Lung microvascular endothelial cell (primary cell): ENCODE measurements at places on chromosomes 12 and 14. TPM values are rescaled to one million over a fixed set of nuclear protein-coding genes. Genes with fewer than 3 reads are reported as not detected.
A peak's percentile ranks its signal among the peaks of the same experiment; 100 is the strongest.

Gene LRCOL1
- 1.3 and 2.2 TPM in 2 replicates for total RNA-seq

Gene TPPP2
- not detected in 2 replicates for total RNA-seq

- DNase-seq, result no peak
Observed at GRCh38 chr12:97813301-97813700, 350.7 kb downstream of the RMST start.

DNA sequence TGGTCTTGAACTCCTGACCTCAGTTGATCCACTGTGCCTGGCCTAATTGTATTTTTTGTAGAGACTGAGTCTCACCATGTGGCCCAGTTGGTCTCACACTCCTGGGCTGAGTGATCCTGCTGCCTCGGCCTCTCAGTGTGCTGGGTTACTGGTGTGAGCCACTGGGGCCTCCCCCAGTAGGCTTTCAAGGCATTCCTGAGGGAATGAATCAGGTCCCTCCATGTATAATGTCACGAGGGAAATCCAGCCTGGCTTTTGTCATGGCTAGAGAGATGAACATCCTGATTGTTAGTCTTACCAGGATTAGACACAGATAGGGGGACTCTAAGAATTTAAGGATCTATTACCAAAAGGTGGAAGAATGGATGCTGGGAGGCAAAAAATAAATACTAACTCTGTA lies 51.9 kb downstream of the CPSF2 start:
- no peak for DNase-seq

Gene BMAL2
- 22.2 and 22.8 TPM in 2 replicates for total RNA-seq

- DNase-seq, result no peak
Observed at GRCh38 chr12:113146999-113147398, 2.5 kb upstream of the CFAP73 start.

Gene OR6S1
- total RNA-seq, result not detected in 2 replicates

DNA sequence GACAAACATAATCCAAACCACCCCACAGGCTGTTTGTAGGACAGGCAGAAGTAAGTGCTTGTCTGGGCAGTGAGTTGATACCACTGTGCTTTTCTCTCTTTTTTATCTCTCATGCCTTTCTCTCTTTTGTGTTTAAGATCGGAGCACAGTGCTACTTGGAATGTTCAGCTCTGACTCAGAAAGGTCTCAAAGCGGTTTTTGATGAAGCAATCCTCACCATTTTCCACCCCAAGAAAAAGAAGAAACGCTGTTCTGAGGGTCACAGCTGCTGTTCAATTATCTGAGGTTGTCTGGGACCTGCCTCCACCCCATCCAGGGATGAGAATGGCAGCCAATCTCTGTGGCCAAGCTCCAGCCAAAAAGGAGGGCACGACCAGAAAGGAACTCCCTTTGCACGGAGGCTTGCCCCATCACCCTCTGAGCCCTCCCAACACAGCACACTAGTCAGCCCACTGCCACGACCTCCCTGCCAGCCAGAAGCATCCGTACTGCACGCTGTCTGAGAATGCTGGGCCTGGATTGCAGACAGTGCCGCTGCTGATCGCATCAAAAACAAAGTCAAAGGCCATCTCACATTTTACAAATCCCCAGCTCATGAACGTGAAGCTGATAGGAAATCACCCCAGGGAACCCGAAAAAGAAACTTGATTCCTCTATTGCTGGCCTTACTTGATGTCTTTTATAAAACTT lies 27.8 kb downstream of the GPHB5 start:
- DNase-seq, result no peak

- no peak for DNase-seq
Observed at GRCh38 chr14:99382071-99382470, 98.6 kb downstream of the SETD3 start.

DNA sequence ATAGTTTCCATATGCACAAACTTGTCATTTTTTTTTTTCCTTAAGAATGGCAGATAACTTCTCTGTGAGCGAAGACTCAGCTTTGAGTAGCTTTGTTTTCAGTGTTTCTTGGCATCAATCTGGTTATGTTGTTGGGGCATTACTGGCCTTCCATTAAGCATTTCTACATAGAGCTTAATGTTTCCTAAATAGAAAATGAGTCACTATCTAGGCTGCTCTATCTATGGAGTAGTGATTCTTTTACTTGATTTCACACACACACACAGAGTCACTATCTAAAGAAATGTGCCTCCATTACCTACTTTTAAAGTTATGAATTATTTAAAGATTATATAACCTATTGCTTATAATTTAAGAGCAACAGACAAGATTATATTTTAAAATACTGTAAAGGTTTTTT lies 53.9 kb downstream of the TMEM260 start:
- DNase-seq, result no peak

GRCh38 chr14:51653775-51654532 lies 2.2 kb downstream of the FRMD6 start:
- DNase-seq, result peak; percentile 9

GRCh38 chr12:51972849-51973273 lies 21.4 kb downstream of the ACVR1B start:
- peak; percentile 73 for DNase-seq

- DNase-seq, result no peak
Observed at GRCh38 chr14:37595809-37596621, 586 bp downstream of the TTC6 start.

GRCh38 chr14:54258382-54258781 lies 138.4 kb upstream of the CDKN3 start:
- no peak for DNase-seq
